A549 treated with ZK216348 at 1 μM for 4 hours (cell line): ENCODE measurements at places on chromosomes 2 and 18. TPM values are rescaled to one million over a fixed set of nuclear protein-coding genes. Genes with fewer than 3 reads are reported as not detected.

RIT2 gene
- total RNA-seq = not detected in 5 replicates

PJVK gene
- total RNA-seq = 0.99 to 2.8 TPM (median 2.1 TPM) in 5 replicates

MLPH gene
- 207 to 326 TPM (median 306 TPM) in 5 replicates for total RNA-seq

RFTN2 gene
- not detected in 5 replicates for total RNA-seq

WDFY1 gene
- 23.6 to 45.7 TPM (median 38.9 TPM) in 5 replicates for total RNA-seq

FOXI3 gene
- 0.08 TPM in 1 of 5 replicates, not detected in the others for total RNA-seq

SATB2 gene
- 2.8 to 3.8 TPM (median 3.0 TPM) in 5 replicates for total RNA-seq

TSPYL6 gene
- not detected in 5 replicates for total RNA-seq

ALPP gene
- 2.4 to 3.3 TPM (median 2.7 TPM) in 5 replicates for total RNA-seq
